Inflammatory macrophage treated with lipopolysaccharide for 4 hours (primary cell): ENCODE measurements at places on chromosomes 3 and 15.

- peak; percentile 28 for DNase-seq
These were observed 24.9 kb downstream of the ETFA start for GRCh38 chr15:76286271-76286879.

- DNase-seq: no peak
These were observed 9.5 kb downstream of the ALG3 start for GRCh38 chr3:184239221-184239620.

DNA sequence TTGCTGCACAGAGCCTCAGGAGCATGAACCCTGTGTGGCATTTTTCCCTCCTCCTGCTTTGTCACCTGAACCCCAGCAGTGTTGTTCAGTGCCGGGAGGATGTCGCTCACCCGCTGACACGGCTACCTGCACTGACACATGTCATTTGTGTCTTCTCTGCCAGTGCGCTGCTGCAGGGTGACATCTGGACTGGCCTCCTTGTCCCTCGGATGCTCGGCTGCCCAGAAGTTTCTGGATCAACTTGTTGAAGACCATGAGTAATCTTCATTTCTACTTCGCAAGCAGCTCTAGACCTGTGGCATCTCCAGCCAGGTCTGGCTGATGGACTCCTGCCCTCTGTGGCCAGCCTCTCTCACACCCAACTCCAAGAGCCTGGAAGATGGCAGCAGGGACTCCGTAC is 311.1 kb upstream of the C2CD4B start:
- no peak for DNase-seq

- DNase-seq: no peak
These were observed 247.7 kb downstream of the UBE2E2 start for GRCh38 chr3:23450806-23451205.

GRCh38 chr15:100775581-100776185 is 103.9 kb upstream of the ALDH1A3 start:
- DNase-seq: no peak
